Activated T-cell treated with anti-CD3 and anti-CD28 coated beads for 1 hour (primary cell): ENCODE measurements at places on chromosomes 4 and X.

- no peak for DNase-seq
Observed at GRCh38 chr4:128606173-128606572, 203.3 kb upstream of the JADE1 start.

GRCh38 chr4:38860788-38861424, 4.3 kb upstream of the TLR6 start:
- DNase-seq: peak; percentile 43

DNA sequence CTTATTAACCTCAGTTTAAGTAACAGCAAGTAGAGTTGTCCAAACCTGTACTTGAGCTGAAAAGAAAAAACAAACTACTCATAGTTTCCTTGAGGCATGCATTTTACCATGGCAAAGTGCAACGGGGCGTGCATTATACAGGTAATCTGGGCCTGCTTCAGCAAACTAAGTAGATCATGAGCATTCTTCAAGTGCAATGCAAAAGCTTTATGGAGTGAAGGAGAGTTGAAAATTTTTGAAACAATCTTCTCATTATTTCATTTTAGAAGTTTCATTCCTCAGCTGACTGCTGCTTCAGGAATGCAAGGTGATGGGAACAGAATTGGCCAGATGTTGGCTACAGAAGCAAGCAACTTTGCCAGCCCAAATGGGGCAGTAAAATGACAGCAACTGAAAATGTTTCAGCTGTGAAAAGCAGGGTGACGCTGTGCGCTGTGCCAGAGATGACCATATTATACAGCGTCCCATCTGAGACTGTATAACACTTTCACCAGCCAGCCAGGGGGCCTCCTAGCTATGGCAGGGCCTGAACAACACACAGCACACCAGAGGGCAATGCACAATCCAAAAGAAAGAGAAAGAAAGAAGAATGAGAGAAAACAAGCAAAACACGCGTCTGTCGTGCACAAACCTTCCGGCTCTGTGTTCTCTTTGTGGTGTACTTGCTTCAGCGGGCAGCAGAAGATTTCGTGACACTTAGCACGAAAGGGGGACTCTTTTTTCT, 145.5 kb upstream of the FGF13 start:
- no peak for DNase-seq

GRCh38 chr4:154132406-154132805, 343.5 kb upstream of the SFRP2 start:
- DNase-seq: no peak

DNA sequence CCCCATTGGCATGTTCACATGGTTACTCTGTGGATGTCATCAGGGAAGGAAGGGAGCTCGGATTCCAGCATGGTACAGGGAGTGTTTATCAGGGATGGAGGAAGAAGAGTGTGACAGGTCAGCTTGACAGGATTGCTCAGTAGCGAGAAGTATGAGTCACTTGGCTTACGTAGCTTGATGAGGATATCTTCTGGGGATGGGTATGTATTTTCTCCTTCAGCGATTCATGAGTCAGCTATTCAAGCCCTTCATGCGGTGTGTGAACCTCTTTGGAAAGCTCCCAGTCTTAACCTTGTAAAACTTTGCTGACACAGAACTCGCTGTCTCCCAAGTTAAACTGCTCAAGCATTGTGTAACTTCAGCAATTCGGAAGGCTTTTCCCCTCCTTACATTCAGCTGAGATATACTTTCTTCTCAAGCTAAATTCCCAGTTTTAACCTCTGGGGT, 275.4 kb downstream of the ARHGAP10 start:
- DNase-seq: no peak

GRCh38 chr4:147924604-147925412, 192.9 kb downstream of the ARHGAP10 start:
- DNase-seq: no peak

DNA sequence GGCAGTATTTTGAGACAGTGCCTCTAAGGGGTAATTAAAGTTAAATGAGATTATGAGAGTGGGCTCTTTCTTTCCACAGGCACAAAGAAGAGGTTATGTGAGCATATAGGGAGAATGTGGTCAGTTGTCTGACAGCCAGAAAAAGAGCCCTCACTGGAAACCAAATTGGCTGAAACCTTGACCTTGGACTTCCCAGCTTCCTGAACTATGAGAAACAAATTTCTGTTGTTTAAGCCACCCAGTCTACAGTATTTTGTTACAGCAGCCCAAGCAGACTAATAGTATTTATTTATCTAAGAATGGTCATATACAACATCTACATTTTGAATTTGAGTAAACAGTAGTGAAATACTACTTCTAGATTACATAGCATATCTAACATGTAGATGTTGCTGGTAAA, 473.8 kb downstream of the IL15 start:
- DNase-seq: no peak

DNA sequence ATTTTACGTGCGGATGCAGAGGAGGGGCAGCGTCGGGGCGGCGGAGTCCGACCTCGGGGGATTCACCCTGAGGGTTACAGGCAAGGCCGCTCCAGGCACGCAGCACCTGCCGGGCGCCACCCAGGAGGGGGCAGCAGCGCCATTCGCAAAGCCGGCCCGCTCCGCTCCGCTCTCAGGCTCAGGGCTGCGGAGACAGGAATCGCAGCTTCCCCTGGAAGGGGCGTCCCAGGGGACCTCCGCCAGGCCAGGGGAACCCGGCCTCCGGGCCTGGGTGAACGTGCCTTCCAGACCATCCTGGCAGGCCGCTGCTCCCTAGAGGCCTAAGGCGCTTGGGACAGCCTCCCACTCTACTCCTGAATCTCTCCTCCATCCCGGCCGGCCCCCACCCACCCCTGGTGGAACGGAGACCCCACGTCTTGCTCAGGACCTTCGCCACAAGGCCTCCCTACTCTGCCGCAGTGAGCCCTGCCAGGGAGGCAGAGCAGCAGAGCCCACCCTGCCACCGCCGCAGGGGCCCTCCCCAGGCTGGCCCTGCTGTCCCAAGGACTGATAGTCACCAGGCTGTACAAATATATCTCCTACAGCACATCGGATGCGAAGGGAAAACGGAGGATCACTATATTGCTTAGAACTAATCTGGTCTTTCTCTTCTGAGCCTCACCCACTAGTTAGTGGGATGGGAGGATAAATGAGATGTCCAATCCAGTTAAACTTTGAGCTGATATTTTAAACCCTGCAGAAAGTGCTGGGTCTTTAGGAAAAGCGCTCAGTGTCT, 115.0 kb downstream of the SMIM20 start:
- DNase-seq: peak; percentile 48

DNA sequence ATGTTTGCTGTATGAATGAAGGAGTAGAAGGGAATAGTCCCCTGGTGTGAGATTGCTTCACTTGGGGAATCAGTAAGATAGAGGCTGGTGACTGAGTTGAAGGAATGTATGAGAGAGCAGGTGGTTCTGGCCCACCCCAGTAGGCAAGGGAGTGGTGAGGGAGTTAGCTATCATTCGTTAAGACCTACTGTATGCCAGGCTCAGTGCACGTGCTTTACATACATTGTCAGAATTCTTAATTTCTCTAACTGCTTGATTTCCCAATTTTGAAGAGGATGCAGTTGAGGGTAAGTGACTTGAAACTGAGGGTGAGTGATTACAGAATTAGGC, 700 bp downstream of the VMA21 start:
- no peak for DNase-seq

GRCh38 chrX:66634272-66634671, 4.6 kb downstream of the EDA2R start:
- DNase-seq: no peak

DNA sequence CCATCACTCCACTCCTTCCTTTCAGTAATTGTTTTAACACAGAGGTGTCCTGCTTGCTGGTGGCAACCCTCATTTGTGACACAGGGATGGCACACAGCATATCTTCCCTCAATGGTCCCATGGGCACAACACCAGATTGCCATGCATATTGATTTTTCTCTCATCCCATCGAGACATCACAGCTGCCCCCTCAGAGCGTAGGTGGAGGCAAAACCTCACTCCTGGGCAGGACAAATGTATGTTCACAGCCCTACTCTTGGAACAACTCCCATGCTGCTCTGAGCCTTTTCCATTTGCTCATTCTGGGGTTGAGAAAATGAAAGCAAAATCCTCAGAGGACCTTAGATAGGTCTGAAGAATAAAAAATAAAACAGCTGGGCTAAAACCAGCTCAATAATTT, 172.2 kb downstream of the GABRB1 start:
- DNase-seq: no peak

DNA sequence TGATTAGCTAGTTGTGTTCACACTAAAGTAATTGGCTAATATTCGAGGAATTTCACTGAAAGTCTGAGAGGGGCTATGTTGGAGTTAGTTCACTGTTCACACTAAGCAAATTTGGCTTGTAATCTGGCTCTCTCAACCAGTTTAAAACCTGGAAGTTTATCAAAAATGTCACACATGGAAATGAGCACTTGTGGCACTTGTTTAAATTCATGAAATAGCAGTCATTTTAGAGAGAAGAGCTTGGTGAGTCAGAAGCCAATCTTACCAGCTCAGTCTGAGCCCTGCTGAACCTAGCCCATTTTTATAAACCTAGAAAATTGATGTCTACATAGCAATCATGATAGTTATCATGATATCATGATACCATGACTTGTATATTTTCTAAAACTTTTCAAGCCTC, 90.7 kb upstream of the JADE1 start:
- no peak for DNase-seq

DNA sequence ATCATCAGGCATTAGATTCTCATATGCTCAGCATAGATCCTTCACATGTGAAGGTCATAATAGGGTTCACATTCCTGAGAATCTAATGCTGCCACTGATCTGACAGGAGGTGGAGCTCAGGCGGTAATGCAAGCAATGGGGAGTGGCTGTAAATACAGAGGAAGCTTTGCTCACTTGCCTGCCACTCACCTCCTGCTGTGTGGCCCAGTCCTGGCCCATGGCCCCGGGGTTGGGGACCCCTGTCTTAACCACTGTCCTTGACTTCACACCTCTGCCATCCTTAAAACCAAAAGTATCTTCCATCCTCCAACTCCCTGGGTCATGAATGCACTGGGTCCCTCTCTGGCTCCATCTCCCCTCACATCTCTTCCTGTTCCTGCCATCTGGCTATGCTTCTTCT, 129.1 kb downstream of the HMX1 start:
- DNase-seq: no peak

- no peak for DNase-seq
Observed at GRCh38 chrX:129957241-129958082, 25.0 kb upstream of the BCORL1 start.
